ENCODE measurements at places on chromosomes 13 and 19.

GRCh38 chr13:24746618-24747247 is 17.2 kb upstream of the RNF17 start:
- DNase-seq, result no peak

DNA sequence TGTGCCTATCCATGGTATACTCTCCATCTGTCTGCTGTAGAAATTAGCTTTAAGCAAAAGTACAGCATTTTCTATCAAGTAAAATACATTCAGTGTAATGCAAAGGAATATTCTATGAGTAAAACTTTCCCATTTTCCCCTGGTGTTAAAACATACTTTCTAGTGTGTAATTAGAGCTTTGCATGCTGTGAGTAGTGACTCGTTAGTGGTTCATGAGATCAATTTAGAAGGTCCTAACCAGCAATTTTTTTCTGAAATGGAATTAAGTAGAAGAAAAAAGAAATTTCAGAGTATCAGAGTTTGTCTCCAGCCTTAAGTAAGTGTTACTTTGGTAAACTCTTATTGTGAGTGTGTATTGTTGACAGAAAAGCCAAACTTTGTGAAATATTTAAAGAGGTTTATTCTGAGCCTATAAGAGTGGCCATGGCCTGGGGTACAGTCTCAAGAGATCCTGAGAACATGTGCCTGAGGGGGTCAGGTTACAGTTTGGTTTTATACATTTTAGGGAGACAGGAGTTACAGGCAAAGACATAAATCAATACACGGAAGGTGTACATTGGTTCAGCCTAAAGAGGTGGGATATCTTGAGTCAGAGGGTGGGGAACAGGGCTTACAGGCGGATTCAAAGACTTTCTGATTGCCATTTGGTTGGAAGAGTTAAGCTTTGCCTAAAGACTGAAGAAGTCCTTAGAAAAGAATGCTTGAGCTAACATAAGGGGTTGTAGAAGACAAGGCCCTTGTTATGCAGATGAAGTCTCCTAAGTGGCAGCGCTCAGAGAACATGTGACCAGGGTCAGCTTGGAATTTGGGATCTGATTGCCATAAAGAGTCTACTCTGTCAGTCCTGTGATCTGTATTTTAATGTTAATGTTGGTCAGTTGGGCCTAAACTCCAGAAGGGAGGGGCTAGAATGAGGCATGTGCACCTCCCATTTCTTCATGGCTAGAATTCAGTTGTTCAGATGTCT is 25.5 kb downstream of the FAM187B start:
- DNase-seq, result no peak

DNA sequence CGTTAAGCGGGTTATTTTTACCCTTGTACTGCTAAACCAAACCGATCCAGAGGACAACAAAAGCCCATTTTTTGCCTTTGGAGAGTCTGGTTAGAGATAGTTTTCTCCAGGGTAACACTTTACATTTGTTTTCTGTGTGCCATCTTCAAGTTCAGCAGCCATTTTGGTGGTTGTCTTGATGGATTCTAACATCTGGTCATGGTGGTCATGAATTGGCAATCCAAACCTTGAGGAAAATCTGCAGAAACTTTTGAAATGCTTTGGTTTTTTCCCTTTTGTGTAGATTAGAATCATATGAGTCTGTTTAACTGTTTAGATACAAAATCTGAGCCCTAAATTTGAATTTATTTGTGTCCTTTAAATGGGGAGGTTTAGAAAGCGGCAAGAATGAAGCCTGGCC is 16.6 kb downstream of the HNRNPM start:
- DNase-seq, result no peak

GRCh38 chr13:106942563-106942962 is 374.6 kb upstream of the ARGLU1 start:
- DNase-seq, result no peak

DNA sequence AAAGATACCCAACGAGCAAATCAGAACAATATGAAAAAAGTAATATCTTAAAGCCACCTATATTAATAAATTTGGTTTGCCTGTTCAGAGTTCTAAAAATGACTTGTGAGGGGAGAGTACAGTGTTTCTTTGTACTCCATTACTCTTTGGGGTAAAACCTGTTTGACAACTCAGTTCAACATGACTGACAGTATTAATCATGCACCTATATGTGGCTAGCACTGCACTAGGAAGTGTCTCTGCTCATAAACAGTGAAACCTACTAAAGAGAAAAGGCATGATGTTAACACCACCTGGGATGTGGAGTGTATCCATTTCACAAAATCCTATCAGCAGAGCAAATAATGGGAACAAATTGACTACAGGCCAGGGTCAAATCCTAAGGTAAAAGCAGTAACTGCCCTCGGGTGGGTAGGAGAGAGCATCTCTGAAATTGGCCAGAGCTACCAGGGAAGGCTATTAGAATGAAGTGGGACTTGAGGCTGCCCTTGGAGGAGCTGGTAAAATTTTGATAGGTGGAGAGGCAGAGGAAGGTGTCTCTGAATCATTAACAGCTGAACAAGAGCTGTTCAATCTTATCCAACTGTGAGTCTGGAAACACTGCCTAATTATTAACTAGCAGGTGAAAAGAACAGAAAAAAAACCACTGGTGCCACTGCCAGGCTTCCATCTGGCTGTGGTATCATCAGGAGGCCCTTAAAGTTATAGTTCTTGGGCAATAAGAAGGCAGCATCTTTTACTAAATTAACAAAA is 365.1 kb downstream of the DNAJC15 start:
- no peak for DNase-seq

Measured in activated naive CD4-positive, alpha-beta T cell treated with Interleukin-2 at 50 U/mL for 16 hours (primary cell).